ENCODE measurements at places on chromosomes 4 and X. TPM values are rescaled to one million over a fixed set of nuclear protein-coding genes. Genes with fewer than 3 reads are reported as not detected.

GRCh38 chrX:41655631-41656030 is 33.1 kb upstream of the GPR34 start:
- peak; percentile 19 for DNase-seq

DNA sequence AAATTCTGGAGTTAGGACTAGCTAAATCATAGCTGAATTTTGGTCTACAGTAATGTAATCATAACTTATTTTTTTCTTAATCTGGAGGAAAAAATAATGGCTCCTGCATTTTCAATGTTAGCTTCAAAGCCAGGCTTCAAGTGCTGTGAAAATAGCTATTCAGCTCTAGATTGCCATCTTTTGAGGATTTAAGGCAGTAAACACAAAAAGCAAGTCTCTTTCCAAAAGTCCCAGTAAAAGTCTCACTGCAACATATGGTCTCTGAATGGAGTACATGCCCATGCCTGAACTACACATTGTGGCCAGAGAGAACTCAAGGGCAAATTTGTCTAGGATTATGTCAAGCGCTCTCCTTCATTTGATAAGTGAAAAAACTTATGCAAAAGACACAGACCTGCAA is 720.9 kb downstream of the FSTL5 start:
- DNase-seq = no peak

DNA sequence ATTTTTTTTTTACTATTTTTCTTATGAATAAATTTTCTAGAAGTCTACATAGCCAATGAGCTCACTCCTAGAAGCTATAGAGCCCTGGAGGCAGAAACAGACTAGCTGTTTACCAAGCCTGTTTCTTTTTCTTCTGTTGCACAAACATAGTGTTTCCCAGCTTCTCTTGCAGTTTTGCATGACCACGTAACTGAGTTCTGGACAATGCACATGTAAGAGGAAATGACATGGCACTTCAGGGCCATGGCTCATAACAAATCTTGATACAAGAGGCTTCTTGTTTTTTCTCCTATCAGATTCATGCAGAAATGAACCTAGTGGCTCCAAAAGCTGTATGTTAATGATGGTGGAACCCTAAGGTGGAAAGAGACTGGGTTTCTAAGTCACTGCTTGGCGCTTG is 127.4 kb downstream of the ZNF330 start:
- DNase-seq = no peak

- DNase-seq = no peak
These were observed 84.2 kb downstream of the CHRNA9 start for GRCh38 chr4:40419231-40419912.

GRCh38 chrX:149950681-149951080 is 12.4 kb upstream of the EOLA2 start:
- no peak for DNase-seq

GRCh38 chr4:79399076-79399475 is 9.0 kb downstream of the GK2 start:
- DNase-seq = no peak

- DNase-seq = no peak
These were observed 3.3 kb upstream of the LIN54 start for GRCh38 chr4:83013902-83014301.

DNA sequence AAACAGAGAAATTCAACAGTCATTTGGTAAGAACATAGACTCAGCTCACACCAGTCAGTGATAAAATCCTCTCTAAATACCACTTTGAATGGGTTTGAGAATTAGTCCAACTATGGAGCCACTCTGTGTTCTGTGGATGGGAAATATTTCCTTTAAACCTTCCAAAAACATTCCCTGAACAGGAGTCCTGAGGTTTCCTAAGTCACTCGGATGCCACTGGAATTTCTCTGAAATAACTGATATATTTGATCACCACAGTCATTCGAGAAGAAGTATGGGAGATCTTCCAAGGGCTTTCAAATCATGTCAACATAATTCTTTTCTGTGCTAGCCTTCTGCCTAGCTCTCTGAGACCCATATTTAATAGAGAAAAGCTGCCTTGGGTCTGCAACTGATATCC is 958.6 kb downstream of the STIM2 start:
- DNase-seq = no peak

DNA sequence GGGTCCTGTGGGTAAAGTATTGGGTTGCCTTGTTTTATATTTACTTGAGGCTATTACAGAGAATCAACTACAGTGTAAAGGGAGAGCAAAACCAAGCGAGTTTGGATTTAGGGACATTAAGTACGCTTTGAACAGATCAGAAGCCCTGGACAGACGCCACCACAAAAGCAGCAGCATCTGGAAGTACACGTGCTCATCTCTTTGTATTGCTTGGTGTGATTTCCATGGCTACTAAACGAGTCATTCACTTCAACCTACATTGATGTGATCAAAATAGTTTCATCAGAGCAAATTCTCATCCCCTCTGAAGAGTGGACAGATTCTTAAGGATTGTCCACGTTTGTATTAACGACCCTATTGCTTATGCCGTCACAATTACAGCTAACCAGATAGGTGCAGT is 85.1 kb downstream of the SORBS2 start:
- no peak for DNase-seq

GRCh38 chrX:133335027-133335426 is 80.3 kb downstream of the GPC4 start:
- DNase-seq = no peak

GRCh38 chrX:39820938-39821708 is 276.6 kb downstream of the BCOR start:
- DNase-seq = no peak

DNA sequence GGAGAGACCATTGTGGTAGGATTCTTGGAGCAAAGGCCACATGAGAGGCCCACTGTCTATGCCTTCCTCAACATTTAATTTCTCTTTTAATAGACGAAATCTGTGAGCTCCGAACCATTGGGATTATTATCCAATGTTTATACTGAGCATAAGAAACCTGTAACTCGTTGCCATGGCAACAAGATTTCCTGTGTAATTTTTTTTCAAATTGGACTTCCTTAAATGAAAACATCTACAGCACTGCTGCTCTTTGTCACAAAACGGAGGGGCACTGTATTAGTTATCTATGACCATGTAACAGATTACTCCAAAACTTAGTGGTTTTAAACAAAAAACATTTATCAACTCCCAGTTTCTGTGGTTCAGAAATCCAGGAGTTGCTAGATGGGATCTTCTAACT is 38.7 kb downstream of the PPP1R2C start:
- DNase-seq = no peak

DNA sequence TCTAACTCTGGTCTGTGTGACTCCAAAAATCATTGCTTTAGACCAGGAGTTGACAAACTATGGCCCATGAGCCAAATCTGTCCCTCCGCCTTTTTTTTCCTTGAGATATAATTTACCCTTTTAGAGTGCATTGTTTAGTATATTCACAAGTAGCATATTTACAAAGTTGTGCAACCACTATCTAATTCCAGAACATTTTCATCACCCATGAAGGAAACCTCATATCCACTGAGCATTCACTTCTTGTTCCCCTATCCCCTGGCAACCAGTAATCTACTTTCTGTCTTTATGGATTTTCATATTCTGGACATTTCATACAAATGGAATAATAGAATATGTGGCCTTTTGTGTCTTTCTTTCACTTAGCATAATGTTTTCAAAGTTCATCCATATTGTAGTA is 67.4 kb upstream of the CITED1 start:
- DNase-seq = no peak

DNA sequence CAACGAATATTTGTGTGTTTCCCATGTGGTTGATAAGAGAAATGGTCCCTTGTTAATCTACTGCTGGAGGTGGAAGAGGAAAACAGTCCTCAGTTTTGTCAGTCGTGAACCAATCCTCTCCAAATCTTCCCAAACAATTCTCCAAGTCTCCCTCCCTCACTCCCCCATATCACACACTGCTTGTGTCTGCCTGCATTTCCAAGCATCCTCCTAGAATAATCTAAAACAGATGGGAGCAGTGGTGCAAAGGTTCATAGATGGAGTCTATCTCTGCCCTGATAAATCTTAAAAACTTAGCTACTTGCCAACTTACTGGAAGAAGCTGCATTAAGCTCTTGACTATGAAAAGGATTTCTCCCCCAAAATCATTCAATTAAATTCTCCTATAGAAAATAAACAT is 43.7 kb upstream of the SH3KBP1 start:
- no peak for DNase-seq

GRCh38 chrX:118420462-118420861 is 74.6 kb downstream of the WDR44 start:
- DNase-seq = no peak

DNA sequence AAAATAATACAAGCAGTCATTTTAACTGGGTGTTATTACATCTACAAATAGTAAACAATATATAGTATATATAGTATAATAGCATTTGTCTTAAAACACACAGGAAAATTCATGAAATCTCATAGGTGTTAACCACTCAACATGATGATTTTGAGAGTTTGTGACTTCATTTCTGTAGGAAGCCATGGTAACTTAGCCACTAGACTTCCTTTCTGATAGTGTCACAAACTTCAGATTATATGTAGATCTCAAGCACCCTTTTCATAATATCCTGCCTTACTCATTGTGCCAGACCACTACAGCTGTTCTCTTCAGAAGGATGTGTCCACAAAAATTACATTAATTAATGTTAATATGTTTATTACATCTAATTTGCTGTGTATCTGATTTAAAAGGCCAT is 1250.6 kb downstream of the ADGRL3 start:
- DNase-seq = no peak

NIPAL1 gene
- total RNA-seq = 16.2 TPM

SUPT20HL1 gene
- not detected for total RNA-seq

ACE2 gene
- 0.07 TPM for total RNA-seq

Data from foreskin keratinocyte (primary cell).